ENCODE measurements at places on chromosomes 2 and 18.

DNA sequence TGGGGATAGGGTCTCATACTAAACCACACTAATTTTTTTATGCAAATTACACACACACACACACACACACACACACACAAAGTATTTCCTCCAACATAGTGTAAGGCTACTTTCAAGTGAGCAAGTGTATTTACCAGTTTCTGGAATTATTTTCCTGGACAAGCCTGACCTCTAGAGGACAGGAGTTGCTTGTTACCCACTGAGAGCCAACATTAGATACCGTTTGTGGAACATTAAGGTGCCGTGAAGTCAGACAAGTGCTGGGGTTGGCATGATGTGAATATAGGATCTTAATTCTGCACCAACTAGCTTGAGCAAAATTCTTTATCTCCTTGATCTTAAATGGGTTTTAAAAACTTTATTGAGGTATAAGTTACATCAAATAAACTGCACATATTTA, 39.3 kb upstream of the SERPINB2 start:
- DNase-seq: peak; percentile 71

- DNase-seq: no peak
These were observed 61.3 kb upstream of the FHL2 start for GRCh38 chr2:105460048-105460732.

DNA sequence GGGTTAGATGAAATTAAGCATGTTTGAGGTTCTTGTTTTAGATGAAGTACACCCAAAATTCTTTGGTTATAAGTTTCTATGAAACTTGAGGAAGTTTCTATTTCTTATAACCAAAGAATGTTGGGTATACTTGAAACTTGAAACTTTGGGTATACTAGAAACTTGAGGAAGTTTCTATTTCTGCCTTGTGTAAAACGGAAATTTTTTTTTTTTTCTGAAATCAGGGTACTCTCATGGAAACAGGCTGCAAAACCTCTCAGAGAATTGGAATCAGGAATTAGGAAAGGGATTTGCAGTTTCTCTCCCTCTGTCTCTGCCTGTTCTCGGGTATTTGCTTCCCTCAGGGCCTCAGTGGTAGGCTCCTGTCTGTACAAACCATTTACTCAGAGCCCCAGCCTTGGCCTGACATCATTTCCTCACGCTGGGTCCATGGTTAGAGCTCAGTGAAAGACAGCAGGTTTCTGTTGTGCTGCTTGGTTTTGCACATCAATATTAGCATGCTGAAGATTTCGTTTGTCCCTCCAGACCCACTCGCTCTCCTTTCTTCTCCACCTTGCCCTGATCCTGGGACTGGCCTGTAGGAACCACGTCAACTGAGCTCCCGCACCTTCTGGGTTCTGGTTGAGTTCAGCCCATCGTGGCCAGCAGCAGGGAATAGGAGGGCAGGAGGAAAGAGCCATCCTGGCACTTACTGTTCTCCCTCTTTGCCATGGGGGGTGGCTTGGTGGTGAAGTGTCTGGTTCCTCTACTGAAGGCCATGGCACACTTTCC, 106.4 kb downstream of the POLR1A start:
- DNase-seq: no peak

DNA sequence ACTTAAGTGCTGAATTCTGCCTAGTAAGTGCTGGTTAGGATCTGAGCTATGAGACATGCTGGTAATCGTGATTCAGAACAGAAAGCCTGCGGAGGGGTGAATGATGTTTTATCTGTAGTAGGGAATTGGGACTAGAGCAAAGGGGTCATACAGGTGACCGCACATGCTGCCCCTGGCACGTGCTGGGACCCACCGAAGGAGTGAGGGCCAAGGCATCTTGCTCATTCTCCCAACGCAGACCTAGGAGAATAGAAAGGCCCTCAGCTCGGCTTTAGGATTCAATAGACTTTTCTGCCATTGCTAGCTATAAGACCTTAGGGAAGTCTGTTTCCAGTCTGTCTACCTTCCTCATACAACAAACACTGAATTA, 8.8 kb upstream of the SMAD7 start:
- no peak for DNase-seq

GRCh38 chr2:81225756-81226155, 921.2 kb upstream of the LRRTM1 start:
- no peak for DNase-seq

DNA sequence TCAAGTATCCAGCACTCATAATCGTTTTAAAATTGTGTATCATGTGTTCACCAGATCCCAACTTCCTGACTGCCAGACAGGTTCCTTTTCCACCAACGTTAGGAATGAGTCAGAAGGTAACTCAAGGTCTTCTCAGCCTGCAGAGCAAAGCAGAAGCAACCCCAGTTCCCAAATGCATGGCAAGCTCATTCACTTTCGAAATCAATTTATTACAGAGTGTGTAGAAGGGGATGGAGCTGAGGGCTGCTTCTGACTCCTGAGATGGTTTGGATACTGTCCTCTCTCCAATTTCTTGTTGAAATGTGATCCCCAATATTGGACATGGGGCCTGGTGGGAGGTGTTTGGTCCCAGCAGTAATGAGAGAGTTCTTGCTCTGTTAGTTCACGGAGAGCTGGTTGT, 114.5 kb downstream of the PIEZO2 start:
- no peak for DNase-seq

GRCh38 chr2:153028626-153029025, 310.2 kb downstream of the ARL6IP6 start:
- no peak for DNase-seq

Data from NCI-H1105 (cell line).